ENCODE measurements at places on chromosomes 11 and 22. TPM values are rescaled to one million over a fixed set of nuclear protein-coding genes. Genes with fewer than 3 reads are reported as not detected.

Gene PYGM
- total RNA-seq: 0.26 TPM

Gene RELT
- 15.2 TPM for total RNA-seq

Gene OOSP2
- not detected for total RNA-seq

Gene SLC35C1
- total RNA-seq: 13.9 TPM

Gene P2RX6
- total RNA-seq: not detected

Gene FERMT3
- total RNA-seq: 6.2 TPM

Gene PTPN5
- 16.4 TPM for total RNA-seq

Gene AASDHPPT
- 26.7 TPM for total RNA-seq

Gene OR52A1
- 0.03 TPM for total RNA-seq

Gene PCNX3
- 76.1 TPM for total RNA-seq

DNA sequence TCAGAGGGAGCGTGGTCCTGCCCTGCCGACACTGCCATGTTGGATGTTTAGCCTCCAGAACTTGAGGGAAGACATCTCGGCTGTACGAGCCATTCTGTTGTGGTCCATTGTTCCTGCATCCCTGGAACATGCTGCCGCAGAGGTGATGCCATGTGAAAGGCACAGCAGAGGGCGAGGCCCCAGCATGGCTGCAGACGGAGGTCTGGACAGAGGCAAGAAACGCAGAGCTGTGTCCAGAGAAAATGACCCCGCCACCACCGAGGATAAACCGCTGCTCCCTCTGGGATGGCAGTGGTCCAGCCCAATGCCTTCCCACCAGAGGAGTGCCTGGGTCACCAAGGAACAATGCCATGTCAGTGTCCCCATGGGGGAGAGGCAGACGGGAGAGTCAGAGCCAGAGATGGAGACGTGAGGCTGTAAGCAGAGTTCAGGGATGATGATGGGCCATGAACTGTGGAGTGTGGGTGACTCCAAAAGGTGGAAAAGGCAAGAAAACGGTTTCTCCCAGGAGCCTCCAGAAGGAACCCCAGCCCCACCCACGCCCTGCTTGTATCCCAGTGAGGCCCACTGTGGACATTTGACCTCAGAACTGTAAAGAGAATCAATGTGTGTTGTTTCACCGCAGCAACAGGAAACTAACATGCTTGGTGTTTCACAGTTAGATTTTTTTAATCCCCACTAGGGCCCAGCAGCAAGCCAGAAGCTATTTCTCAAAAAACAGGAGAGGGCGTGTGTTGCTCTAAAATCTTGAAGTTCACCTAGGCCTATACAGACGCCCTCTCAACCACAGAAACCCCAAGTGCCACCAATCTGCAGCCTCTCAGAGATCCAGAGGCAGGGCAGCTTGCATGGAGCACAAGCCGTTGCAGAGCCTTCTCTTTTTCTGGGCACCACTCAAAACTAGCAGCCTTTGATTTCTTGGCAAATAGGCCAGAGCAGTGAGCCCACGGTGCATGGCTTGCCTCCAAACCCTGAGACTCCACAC, 1422.9 kb downstream of the TBC1D22A start:
- no peak for DNase-seq

GRCh38 chr11:110716361-110716760, 4.1 kb upstream of the ARHGAP20 start:
- no peak for DNase-seq

GRCh38 chr22:46613606-46614021, 6.6 kb upstream of the GRAMD4 start:
- DNase-seq: no peak

GRCh38 chr11:15692739-15693138, 578.0 kb downstream of the INSC start:
- no peak for DNase-seq

GRCh38 chr11:76664578-76665061, 5.9 kb downstream of the LRRC32 start:
- DNase-seq: no peak

- no peak for DNase-seq
Observed at GRCh38 chr11:30717009-30717408, 130.9 kb upstream of the MPPED2 start.

DNA sequence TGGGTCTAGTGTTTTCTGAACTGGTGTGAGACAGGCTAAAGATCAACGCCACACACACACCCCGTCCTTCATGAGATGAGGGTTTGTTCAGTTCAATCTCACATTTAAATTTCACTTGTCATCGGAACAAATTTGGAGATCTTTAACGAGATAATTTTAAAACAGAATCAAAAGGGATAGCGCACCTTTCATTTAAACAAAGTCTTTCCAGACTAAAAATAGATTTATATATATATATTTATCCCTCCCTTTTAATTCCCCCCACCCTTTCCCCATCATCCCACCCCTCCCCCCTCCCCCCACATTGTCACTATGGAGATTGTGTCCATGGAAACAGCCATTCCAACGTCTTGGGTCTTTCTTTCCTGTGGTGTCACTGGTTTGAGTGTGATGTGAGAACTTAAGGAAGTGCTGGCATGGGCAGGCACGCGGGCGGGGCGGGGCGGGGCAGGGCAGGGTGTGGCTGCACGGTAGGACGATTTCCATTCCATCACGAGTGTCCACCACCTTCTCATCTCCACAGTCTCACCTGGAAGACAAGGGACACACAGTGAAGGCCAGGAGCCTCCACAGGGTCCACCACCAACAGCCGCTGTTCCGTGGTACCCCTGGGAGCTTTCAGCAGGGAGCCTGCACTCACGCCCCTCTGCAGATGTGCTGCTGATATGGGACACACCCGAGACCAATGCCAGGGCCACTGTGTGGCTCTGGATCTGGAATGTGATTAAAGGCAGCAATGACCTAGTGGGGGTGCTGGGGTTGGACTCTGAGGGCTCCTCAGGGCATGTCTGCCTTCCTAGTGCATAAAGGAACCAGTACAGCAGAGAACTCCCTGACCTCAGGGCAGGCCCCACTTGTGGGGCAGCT, 30.5 kb upstream of the CYP2D6 start:
- no peak for DNase-seq

GRCh38 chr22:48975316-48975741, 852.3 kb downstream of the BRD1 start:
- no peak for DNase-seq

- peak; percentile 64 for DNase-seq
Observed at GRCh38 chr11:78420255-78420764, 2.7 kb upstream of the GAB2 start.

DNA sequence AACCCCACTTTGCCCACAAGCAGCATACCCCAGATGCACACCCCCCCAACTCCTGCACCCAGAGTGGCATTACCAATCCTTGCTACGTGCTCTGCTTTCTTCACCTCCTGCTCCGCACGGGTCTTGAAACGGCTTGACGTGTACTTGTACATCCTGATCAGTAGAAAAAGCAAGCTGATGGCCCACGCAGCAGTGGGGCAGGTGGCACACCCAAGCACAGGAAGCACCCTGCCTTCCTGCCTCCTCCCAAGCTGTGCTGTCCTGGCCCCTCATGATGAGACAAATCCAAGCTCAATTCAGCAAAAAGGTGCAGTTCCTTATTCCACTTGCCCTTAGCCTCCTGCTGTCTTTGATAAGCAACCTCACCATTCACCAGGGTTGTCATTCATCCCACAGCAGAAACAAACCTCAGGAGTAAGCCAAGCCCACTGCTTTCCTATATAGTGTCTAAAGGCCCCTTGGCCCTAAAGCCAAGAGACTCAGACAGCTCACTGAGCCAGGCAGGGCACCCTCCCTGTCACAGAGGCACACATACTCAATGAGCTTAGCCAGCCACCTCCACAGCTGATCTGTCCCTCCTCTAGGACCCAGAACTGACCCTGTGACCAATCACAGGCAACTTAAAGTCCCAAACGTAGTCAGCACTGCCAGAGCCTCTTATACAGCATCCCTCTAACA, 27.8 kb downstream of the MORC2 start:
- DNase-seq: no peak

GRCh38 chr11:127063241-127063640, 62.7 kb upstream of the KIRREL3 start:
- no peak for DNase-seq

- no peak for DNase-seq
Observed at GRCh38 chr11:19525714-19526113, 186.9 kb upstream of the NAV2 start.

All from endothelial cell (in vitro differentiated cells).